Muscle of arm (tissue), 14 donors: ENCODE measurements at places on chromosomes 7 and 10. TPM values are rescaled to one million over a fixed set of nuclear protein-coding genes. Genes with fewer than 3 reads are reported as not detected.
A peak's percentile ranks its signal among the peaks of the same experiment; 100 is the strongest.

GRCh38 chr7:45711161-45711490, 137.0 kb downstream of the ADCY1 start:
- DNase-seq, result no peak

GRCh38 chr7:139370943-139371313, 11.2 kb downstream of the LUC7L2 start:
- DNase-seq, result no peak

DNA sequence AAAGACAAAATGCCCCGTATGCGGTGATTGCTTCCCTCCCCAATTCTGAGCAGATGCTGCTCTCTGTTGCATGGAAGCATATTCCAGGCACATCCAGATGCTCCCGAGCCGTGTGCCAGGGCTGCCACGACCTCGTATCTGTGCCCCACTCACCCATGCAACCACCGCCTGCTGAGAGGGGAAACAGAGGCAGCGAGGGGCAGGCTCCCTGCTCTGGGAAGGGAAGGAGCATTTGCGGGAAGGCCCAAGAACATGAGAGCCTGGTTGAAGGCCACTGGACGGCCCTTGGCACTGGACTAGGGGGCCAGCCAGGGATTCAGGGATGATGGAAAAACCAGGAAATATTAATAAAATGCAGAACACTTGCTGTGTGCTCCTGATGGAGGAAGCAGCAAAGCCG, 89.4 kb downstream of the CTBP2 start:
- DNase-seq, result no peak

DNA sequence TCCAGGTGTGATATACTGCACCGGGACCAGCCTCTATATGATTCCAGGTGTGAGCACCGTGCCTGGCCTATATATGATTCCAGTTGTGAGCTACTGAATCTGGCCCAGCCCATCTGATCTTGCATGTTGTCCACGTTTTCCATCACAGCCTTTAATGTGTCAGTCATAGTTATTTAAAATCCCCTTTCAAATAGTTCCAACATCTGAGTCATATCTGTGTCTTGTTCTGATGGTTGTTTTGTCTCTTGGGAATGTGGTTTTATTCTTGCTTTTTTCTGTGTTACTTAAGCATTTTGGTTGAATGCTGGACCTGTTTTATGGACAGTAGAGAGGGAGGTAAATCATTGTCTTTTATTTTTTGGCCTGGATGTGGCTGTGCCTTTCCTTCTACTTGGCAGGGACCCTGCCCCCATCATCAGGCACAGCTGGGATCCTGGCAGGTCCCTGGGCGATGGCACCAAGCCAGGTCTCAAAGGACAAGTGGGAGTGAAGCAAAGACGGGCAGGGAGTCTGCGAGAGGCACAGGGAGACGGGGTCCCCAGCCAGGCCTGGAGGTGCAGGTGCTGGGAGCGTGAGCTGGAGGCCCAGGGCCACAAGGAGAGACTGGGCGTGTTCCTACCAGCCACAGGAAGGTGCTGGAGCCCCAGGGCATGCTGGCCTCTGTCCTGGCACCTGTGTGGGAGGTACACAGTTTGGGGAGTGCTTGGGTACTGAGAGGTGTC, 94.7 kb downstream of the DYNC2I1 start:
- no peak for DNase-seq

DNA sequence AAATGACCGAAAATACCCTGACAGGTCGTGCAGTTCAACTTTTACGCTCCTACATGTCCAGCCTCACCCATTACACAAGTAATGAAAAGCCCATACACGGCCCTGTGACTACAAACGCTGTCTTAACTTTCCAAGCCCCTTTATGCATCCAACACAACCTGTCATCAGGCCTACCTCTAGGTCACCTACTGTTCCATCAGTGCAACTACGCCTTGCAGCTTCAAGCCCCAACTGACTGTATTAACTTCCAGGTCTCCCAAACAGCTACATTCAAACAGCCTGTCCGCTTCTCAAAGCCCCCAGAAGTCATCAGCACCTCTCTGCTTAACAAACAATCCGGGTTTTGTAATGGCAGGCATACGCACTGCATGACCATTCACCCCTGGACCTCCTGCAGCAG, 19.2 kb downstream of the ZNF107 start:
- DNase-seq, result no peak

DNA sequence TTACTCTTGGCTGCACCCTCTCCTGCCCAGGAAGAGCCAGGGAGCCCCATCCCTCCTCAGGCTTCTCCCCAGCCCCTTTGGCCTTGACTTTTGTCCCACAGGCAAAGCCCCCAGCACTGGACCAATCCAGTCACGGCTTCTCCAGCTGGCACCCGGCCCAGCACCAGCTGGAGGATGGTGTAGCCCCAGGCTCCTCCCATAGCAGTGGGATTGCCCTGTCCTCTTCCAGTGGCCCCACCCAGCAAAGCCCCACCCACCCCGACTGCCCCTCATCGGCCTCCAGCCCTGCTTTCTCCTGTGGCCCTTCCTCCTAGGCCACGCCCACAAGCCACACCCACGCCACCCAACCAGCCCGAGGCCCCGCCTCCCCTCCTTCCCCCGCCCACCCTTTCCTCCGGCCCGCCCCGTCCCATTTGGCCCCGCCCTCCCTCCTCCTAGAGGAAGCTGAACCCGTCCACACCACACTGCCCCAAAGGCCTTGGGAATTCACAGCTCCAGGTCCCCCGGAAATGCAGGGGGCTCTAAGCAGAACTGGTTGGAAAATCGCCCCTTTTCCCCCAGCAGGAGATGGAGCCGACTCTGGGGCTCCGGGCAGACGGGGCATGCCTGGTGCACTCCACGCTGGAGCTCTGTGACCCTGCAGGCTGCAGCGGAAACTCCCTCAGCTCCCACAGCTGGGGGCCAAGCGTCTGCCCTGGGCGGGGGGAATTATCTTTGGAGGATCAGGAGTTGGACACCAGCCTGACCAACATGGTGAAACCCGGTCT, 25.2 kb downstream of the GET4 start:
- DNase-seq, result no peak

- DNase-seq, result peak; percentile 46
These were observed 94.1 kb downstream of the PRKAG2 start for GRCh38 chr7:151782598-151783448.

- no peak for DNase-seq
These were observed 194.1 kb downstream of the FANK1 start for GRCh38 chr10:126090443-126090842.

- DNase-seq, result no peak
These were observed 37.8 kb downstream of the STEAP4 start for GRCh38 chr7:88268858-88269257.

DNA sequence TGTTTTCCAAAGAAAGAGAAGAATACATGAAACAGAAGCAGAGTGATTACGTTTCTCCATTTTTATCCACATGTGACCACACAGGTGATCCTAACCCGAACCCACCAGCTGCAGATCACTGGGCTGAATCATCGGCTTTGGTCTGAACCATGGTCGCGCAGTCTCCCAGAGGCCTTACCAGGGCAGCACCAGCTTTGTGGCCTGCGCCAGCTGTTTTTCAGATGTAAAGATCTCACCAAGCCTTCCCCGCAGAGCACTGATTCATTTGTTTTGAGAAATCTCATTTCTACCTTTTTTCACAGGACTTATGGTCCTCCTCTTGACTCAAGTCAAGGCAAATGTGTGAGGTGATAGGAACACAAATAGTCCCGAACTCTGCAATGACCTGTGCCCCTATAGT, 207.0 kb upstream of the PPP2R2D start:
- DNase-seq, result no peak

DNA sequence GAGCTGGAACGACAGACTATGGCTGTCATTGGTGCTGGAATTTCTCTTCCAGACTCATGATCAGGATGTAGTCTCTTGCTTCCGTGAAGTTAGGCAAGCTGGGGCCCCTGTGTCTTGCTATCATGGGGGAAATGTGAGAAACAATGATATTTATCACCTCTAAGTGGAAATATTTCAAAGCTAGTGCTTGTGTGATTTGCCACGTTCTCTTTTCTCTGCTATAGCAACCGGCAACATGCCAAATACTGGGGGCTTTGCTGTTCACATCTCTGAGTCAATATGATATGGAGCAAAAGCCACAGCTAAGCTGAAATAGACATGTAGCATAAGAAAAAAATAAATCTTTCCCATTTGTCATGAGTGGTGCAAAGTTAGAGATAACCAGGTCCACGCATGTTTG, 668.2 kb upstream of the IGFBP3 start:
- no peak for DNase-seq

DNA sequence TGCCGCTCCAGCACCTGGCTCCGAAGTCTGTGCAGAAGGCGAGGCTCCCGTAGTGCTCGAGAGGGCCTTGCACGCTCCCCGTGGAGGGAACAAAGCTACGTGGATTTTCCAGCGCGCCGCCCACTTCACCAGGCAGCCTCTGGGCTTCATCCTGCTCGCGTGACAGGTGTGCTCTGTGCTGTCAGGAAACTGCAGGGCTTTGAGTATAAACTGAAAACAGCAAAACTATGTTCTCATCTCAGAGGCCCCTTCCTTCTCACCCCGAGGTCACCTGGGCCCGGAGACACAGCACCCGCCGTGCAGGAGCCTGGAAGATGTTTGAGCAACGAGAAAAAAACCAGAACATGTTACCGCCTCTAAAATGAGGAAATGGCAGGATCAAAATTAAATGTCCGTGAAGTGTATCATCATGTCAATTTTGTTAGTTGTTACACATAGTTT, 17.6 kb upstream of the GPR146 start:
- no peak for DNase-seq

DNA sequence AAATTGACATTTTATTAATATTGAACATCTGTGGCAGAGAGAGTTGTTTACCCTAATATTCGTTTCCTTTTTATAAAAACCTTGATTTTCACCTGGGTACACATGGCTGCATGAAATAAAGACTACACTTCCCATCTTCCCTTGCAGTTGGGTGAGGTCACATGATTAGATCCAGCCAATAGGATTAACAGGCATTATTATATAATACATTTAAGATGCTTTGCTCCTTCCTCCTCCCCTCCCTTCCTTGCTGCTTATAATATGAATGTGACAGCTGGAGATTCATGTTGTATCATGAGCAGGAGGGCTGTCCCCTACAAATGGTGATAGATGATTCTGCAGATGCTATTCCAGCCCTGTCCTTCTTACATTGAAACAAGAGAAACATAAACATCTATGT, 146.6 kb downstream of the SH2D4B start:
- DNase-seq, result peak; percentile 28

GRCh38 chr7:148772297-148773089, 73.8 kb downstream of the CUL1 start:
- no peak for DNase-seq

The PLXDC2 gene
- polyA plus RNA-seq, result 45.3 TPM

The ADIRF gene
- polyA plus RNA-seq, result 5.1 TPM

The DYDC1 gene
- polyA plus RNA-seq, result not detected

The GHRHR gene
- 0.81 TPM for polyA plus RNA-seq

The RAMP3 gene
- 2.9 TPM for polyA plus RNA-seq
